Activated CD8-positive, alpha-beta memory T cell treated with anti-CD3 and anti-CD28 coated beads for 1 hour (primary cell): ENCODE measurements at places on chromosomes 2 and 18.

DNA sequence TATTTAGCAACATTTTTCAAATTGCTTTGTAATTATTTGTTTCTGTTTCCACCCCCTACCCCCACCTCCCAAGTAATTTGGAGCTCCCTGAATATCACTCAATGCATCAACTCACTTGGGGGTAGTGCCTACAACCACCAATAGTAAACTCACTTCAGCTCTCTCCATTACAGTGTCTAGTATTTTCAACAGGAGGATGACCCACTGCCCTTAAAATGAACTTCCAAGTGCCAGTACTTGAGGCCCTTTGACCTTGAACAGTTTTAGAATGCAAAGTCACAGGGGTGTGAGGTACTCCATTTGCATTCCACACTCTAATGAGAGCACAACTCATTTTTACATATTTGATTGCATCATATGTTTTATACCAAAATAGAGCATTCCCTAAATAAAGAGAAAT, 523.0 kb downstream of the ERBB4 start:
- no peak for DNase-seq

GRCh38 chr18:73638709-73639108, 508.9 kb downstream of the FBXO15 start:
- no peak for DNase-seq

DNA sequence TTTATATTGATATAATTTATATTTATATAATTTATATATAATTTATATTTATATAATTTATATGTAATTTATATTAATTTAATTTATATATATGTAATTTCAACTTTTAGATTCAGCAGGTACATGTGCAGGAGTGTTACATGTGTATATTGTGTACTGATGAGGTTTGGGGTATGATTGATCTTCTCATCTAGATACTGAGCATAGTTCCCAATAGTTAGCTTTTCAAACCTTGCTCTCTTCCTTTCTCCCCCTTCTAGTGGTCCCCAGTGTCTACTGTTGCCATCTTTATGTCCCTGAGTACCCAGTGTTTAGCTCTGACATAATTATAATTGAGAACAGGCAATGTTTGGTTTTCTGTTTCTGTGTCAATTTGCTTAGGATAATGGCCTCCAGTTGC, 1335.3 kb upstream of the CDH2 start:
- no peak for DNase-seq

- no peak for DNase-seq
Measured at GRCh38 chr2:151289972-151290866, 751 bp upstream of the NMI start.

GRCh38 chr2:29166242-29167039, 51.2 kb downstream of the CLIP4 start:
- DNase-seq: no peak

- DNase-seq: no peak
Measured at GRCh38 chr2:100060875-100061274, 81.5 kb downstream of the AFF3 start.

DNA sequence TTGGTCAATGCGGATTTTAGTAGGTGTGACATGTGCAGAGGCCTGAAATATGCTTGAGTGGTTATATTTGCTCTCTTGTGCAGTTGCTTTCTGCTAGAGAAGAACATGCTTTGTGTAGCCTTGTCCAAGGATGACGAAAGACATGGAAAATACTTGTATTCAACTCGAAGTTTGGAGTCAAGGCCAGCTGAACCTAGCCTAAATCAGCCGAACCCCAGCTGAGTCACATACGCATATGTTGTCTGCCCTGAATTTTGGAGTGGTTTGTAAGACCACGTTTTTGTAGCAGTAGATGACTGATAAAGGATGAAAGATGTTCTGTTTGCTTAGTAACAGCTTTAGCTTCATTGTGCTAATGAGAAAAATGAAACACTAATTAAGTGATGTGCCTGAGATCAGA, 22.5 kb upstream of the SPAG16 start:
- DNase-seq: no peak

DNA sequence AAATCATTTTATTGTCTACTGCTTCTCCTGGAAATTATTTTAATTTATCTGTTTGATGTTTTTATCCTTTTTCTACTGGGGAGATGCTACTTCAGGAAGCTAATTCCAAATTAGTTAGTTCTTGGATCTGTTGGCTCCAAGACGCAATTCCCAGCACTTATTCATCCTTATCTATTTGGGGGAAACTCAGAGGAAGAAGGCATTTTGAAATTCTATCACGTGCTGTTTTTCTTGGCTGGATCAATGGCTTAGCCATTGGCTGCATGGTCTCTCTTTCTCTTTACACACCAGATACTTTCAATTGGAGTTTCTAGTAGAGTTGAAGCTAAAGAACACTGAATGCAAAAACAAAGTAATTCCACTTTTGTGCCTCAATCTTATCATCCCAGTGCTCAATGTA, 98.3 kb downstream of the RAPGEF4 start:
- DNase-seq: no peak

DNA sequence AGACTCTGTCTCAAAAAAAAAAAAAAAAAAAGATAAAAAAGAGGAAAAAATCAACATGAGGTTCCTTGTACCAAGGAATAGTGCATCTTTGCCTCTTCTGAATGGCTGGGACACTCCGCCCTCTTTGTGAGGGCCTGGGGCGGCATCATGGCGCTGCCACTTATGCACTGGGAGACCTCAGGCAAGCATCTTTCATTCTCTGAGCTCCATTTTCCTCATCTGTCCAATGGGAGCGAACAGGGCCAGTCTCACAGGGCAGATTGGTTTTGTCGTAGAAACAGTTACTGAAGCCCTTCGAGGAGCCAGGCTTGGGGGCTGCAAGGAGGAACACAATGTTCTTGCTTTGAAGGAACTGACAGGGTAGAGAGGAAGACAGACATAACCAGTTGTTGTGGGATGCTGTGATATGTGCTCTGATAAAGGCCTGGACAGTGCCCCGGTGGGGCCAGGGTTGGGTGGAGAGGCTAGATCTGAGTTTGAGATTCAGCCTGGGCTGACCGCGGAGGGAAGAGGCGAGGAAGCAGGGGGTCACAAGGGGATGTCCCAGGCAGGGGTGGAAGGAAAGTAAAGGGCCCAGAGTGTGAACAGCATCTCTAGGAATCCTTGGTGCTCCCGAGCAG, 14.1 kb downstream of the ZFP36L2 start:
- DNase-seq: no peak

- DNase-seq: no peak
Measured at GRCh38 chr18:62802523-62802922, 87.2 kb downstream of the PHLPP1 start.

DNA sequence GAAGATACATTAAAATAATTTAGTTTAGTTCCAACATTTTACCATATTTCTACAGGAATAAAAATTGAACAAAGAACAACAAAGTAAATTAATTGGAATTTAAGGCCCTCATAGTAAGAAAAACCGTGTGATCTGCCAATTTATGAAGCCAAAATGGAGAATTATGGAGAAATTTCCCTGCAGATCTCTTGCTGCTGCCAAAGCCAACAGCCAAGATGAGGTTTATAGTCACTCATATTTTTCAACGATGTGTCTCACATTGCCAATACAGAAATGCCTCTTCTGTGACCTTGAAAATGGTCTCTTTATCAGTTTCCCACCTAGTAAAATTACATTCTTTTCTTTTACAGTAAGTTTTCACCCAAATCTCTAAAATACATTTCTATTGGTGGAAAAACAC, 317.2 kb upstream of the FIGN start:
- DNase-seq: no peak

DNA sequence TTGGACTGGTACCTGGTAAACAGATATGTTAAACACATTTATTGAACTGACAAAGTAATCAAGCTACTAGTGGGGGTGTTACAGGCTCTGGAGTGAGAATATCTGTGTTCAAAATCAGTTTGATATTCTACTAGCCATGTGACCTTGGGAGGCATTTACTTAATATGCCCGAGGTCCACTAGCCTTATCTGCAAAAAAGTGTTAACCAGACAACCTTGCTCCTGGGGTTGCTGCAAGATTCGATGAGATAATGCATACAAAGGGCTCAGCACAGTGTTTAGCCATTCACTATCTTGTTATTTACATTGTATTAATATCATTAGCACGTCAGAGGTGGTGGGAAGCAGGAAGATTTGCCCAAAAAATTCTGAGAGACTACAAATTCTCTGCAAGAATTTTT, 103.3 kb downstream of the CDH2 start:
- no peak for DNase-seq
